ENCODE measurements at places on chromosomes 5 and 9. TPM values are rescaled to one million over a fixed set of nuclear protein-coding genes. Genes with fewer than 3 reads are reported as not detected.

- H3K4me3 ChIP-seq: no peak overlapping the region
- no peaks in the 10 kb centered on the region for H3K4me1 ChIP-seq
Measured at GRCh38 chr5:148290271-148291195, 21.7 kb upstream of the SPINK7 start.

GRCh38 chr5:147913786-147914185 is 7.4 kb upstream of the C5orf46 start:
- no peak for DNase-seq
- peaks cover 10% of the 10 kb centered on the region for H3K4me1 ChIP-seq
- H3K27ac ChIP-seq: no peak overlapping the region
- no peaks in the 10 kb centered on the region for H3K36me3 ChIP-seq
- no peak overlapping the region for H3K4me3 ChIP-seq
- H3K27me3 ChIP-seq: no peaks in the 10 kb centered on the region

- DNase-seq: no peak
- H3K4me3 ChIP-seq: no peak overlapping the region
- H3K27me3 ChIP-seq: no peaks in the 10 kb centered on the region
- H3K27ac ChIP-seq: no peak overlapping the region
- no peaks in the 10 kb centered on the region for H3K36me3 ChIP-seq
Measured at GRCh38 chr9:8158574-8158973, 359.0 kb upstream of the DMAC1 start.

- no peak overlapping the region for H3K4me3 ChIP-seq
- no peaks in the 10 kb centered on the region for H3K36me3 ChIP-seq
- peaks cover 53% of the 10 kb centered on the region for H3K4me1 ChIP-seq
- peak overlapping the region; percentile 3 for H3K27ac ChIP-seq
- no peaks in the 10 kb centered on the region for H3K27me3 ChIP-seq
Measured at GRCh38 chr5:157710882-157711281, 20.3 kb upstream of the THG1L start.

DNA sequence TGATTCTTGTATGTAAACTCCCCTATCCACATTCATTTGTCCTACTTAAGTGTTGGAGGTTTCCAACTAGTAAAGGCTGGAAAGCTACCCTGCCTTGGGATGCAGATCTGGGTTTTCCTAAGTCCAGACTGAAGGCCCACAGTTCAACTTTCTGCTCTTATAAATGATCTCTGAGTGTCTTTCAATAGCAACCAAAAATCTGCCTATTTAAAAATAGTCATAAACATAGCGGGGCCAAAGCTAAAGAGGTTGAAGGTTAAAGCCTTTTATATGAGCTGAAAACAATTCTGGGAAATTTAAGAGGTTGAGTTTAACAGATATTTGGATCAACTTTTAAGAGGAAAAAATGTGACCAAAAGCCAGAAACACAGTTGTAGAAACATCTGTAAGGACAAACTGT is 87.2 kb downstream of the NTRK2 start:
- H3K36me3 ChIP-seq: no peaks in the 10 kb centered on the region
- H3K4me3 ChIP-seq: no peak overlapping the region
- DNase-seq: no peak
- no peak overlapping the region for H3K27ac ChIP-seq
- H3K4me1 ChIP-seq: no peaks in the 10 kb centered on the region
- no peaks in the 10 kb centered on the region for H3K27me3 ChIP-seq

OMD gene
- 0.81 TPM for total RNA-seq

WDR41 gene
- 194 TPM for total RNA-seq

RNF20 gene
- total RNA-seq: 31.7 TPM

CHSY3 gene
- total RNA-seq: 0.24 TPM

DOCK8 gene
- not detected for total RNA-seq

Measured in SJSA1 (cell line).